ENCODE measurements at places on chromosomes 6 and 20. TPM values are rescaled to one million over a fixed set of nuclear protein-coding genes. Genes with fewer than 3 reads are reported as not detected.
A peak's percentile ranks its signal among the peaks of the same experiment; 100 is the strongest.

RIN2 gene
- total RNA-seq = 39.0 TPM

ATP6V1G2 gene
- 1.8 TPM for total RNA-seq

LPA gene
- total RNA-seq = not detected

HLA-DQA1 gene
- total RNA-seq = not detected

RSPO4 gene
- total RNA-seq = not detected

SYCP2L gene
- 12.6 TPM for total RNA-seq

SYNGAP1 gene
- 17.7 TPM for total RNA-seq

POU5F1 gene
- total RNA-seq = 1.4 TPM

- H3K27me3 ChIP-seq = no peaks in the 10 kb centered on the region
- no peaks in the 10 kb centered on the region for H3K36me3 ChIP-seq
- no peak overlapping the region for H3K27ac ChIP-seq
- H3K4me1 ChIP-seq = peaks cover 39% of the 10 kb centered on the region
- DNase-seq = no peak
Observed at GRCh38 chr20:11451793-11452291, 465.9 kb upstream of the BTBD3 start.

GRCh38 chr20:24730750-24731149 is 218.3 kb upstream of the CST7 start:
- no peaks in the 10 kb centered on the region for H3K36me3 ChIP-seq
- no peaks in the 10 kb centered on the region for H3K4me1 ChIP-seq
- H3K4me3 ChIP-seq = no peak overlapping the region

DNA sequence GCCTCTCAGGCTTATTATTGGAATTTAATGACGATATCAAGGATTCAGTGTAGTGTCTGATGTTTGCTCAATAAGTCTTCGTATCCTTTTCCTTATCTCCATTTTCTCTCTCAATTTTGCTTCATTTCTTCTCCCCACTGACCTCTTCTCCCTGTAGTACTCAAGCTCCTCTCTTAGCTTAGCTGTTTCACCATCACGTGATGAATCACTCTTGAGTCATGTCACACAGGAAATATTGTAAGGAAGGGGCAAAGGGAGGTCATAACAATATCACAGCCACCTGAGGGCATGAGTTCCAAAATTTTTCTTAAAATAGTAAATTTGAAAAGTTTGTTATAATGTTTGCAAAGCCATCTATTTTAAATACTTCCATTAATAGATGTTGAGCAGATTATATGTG is 392.2 kb upstream of the MARCKS start:
- 0 out of 2 replicates have a peak, but pooled peaks cover 5% of the 10 kb centered on the region for H3K36me3 ChIP-seq
- H3K4me3 ChIP-seq = no peak overlapping the region
- H3K27ac ChIP-seq = peak overlapping the region; percentile 72
- H3K4me1 ChIP-seq = peaks cover 25% of the 10 kb centered on the region
- no peaks in the 10 kb centered on the region for H3K27me3 ChIP-seq

GRCh38 chr20:62248890-62249560 is 10.7 kb downstream of the OSBPL2 start:
- no peak overlapping the region for H3K4me3 ChIP-seq
- H3K36me3 ChIP-seq = peaks cover 3% of the 10 kb centered on the region
- no peaks in the 10 kb centered on the region for H3K27me3 ChIP-seq
- DNase-seq = no peak

DNA sequence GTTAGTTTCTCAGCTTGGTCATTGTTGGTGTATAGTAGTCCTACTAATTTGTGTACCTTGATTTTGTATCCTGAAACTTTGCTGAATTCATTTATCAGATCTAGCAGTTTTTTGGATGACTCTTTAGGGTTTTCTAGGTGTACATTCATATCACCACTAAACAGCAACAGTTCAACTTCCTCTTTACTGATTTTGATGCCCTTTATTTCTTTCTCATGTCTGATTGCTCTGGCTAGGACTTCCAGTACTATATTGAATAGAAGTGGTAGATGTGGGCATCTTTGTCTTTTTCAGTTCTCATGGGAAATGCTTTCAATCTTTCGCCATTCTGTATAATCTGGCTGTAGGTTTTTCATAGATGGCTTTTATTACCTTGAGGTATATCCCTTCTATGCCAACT is 61.3 kb upstream of the HEY2 start:
- no peaks in the 10 kb centered on the region for H3K36me3 ChIP-seq
- 0 out of 2 replicates have a peak, but pooled peaks cover 4% of the 10 kb centered on the region for H3K27me3 ChIP-seq
- no peak for DNase-seq

GRCh38 chr20:20184706-20185105 is 132.4 kb downstream of the CFAP61 start:
- DNase-seq = no peak
- 0 out of 2 replicates have a peak, but pooled peaks cover 4% of the 10 kb centered on the region for H3K27me3 ChIP-seq
- no peak overlapping the region for H3K27ac ChIP-seq
- no peaks in the 10 kb centered on the region for H3K4me1 ChIP-seq

- H3K27me3 ChIP-seq = no peaks in the 10 kb centered on the region
- H3K4me3 ChIP-seq = no peak overlapping the region
- no peak overlapping the region for H3K27ac ChIP-seq
Observed at GRCh38 chr6:4103929-4104328, 25.0 kb upstream of the FAM217A start.

GRCh38 chr20:63651942-63652191 is 1.4 kb downstream of the STMN3 start:
- DNase-seq = peak; percentile 16
- peak overlapping the region; percentile 42 for H3K4me3 ChIP-seq

DNA sequence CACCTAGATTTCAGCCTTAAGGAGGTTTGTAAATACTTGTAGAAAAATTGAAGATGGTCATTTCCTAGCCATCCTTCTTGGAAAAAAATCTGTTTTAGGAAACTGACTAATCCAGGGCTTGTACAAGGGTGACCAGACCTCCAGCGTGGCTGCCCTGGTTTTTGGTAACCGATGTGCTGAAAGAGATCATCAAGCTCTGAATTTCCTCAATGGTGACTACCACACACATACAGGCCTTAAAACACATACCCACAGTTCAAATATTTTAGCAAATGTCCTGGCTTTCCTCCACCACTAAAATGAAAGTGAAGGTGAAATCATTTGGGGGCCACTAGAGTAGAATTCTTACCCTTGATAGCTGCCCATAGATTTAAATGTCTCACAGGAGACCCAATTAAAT is 215.3 kb upstream of the SUPT3H start:
- H3K27me3 ChIP-seq = no peaks in the 10 kb centered on the region
- peaks cover 44% of the 10 kb centered on the region for H3K4me1 ChIP-seq
- no peak for DNase-seq
- H3K36me3 ChIP-seq = no peaks in the 10 kb centered on the region

Data from PC-9 (cell line).